Activated CD4-positive, alpha-beta T cell treated with anti-CD3 and anti-CD28 coated beads, Interleukin-2, amount 50 U/mL, for 1 hour (primary cell): ENCODE measurements at places on chromosomes 3 and 15.

- no peak for DNase-seq
Measured at GRCh38 chr3:67858492-67858891, 204.1 kb upstream of the SUCLG2 start.

DNA sequence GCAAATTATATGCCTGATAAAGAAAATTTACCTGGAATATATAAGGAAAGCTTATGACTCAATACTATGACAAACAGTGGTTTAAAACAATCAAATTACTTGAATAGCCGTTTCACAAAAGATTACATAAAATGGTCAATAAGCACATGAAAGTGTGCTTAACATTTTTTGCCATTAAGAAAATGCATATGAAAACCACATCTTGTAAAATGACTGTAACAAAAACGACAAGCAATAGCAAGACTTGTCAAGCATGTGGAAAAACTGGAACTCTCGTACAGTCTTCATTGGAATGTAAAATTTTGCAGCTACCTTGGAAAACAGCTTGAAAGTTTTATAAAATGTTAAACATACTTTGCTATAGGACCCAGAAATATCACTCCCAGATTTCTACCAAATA, 1110.3 kb downstream of the NAALADL2 start:
- DNase-seq = no peak

GRCh38 chr15:61336026-61336638, 107.0 kb upstream of the RORA start:
- DNase-seq = no peak

DNA sequence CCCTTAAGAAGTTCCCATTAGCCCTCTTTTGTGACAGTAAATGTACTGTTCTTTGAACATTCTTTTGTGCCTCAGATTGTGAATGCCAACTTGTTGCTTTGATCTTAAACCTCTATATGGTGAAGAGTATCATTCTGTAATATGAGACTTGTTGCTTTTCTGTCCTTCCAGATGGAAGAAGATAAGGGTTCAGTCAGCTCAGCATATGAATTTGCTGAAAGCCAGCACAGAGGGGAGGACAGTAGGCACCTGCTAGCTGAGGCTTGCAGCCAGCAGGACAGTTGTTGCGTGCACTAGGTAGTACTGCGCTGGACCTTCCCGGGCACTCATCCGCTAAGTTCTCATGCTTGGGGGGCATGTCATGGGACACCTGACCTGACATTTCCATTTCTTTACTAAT, 74.7 kb downstream of the DCUN1D1 start:
- DNase-seq = no peak

GRCh38 chr3:4645468-4645867, 152.3 kb downstream of the ITPR1 start:
- DNase-seq = no peak

DNA sequence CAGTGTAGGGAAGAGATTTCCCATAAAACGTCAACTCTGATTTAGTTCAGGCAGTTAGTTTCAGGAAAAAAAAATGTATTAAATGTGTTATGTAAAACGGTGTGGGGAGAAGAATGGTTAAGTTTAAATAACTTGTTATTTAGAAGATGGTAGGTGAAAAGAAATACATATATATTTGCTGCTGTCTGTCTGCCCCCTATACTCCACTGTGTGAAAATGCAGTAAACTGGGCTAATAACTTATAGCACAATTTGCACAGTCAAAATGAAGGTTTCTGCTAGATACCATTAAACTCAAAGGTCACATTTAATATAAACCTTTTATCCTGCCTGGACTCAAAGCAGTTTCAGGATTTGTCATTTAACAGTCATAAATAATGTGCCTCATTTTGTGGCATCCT, 515.0 kb downstream of the FGF12 start:
- no peak for DNase-seq
